ENCODE measurements at places on chromosomes 5 and 9. TPM values are rescaled to one million over a fixed set of nuclear protein-coding genes. Genes with fewer than 3 reads are reported as not detected.

The DDX4 gene
- total RNA-seq: not detected

The FGF10 gene
- total RNA-seq: 3.8 TPM

The ACER2 gene
- total RNA-seq: 1.3 TPM

The PGM5 gene
- 14.9 TPM for total RNA-seq

The RASA1 gene
- total RNA-seq: 29.6 TPM

The ROR2 gene
- total RNA-seq: 29.4 TPM

The TEK gene
- 19.2 TPM for total RNA-seq

The HRH2 gene
- total RNA-seq: not detected

The SYK gene
- under 0.01 TPM for total RNA-seq

The AFF4 gene
- 27.7 TPM for total RNA-seq

The DPH7 gene
- total RNA-seq: 18.4 TPM

The FAM200C gene
- 3.0 TPM for total RNA-seq

The KIAA0825 gene
- total RNA-seq: 3.0 TPM

The GAS1 gene
- 85.8 TPM for total RNA-seq

The GPR150 gene
- total RNA-seq: 0.28 TPM

The GABRA6 gene
- total RNA-seq: not detected

The TAF11L5 gene
- not detected for total RNA-seq

The GALNT12 gene
- 76.2 TPM for total RNA-seq

The ALAD gene
- 24.8 TPM for total RNA-seq

The SEMA5A gene
- total RNA-seq: 5.3 TPM

The LRSAM1 gene
- 6.7 TPM for total RNA-seq

The GNA14 gene
- total RNA-seq: 0.57 TPM

The SLC45A2 gene
- 0.14 TPM for total RNA-seq

The ADAMTS19 gene
- total RNA-seq: 36.3 TPM

The IFNA21 gene
- total RNA-seq: not detected

The IL4 gene
- not detected for total RNA-seq

The TMEM174 gene
- not detected for total RNA-seq

The PCDHB4 gene
- 0.14 TPM for total RNA-seq

The NOXA1 gene
- total RNA-seq: 0.57 TPM

The CAVIN4 gene
- 1.1 TPM for total RNA-seq

Measured in smooth muscle cell of bladder (primary cell).